ENCODE measurements at places on chromosomes 5 and 9.

DNA sequence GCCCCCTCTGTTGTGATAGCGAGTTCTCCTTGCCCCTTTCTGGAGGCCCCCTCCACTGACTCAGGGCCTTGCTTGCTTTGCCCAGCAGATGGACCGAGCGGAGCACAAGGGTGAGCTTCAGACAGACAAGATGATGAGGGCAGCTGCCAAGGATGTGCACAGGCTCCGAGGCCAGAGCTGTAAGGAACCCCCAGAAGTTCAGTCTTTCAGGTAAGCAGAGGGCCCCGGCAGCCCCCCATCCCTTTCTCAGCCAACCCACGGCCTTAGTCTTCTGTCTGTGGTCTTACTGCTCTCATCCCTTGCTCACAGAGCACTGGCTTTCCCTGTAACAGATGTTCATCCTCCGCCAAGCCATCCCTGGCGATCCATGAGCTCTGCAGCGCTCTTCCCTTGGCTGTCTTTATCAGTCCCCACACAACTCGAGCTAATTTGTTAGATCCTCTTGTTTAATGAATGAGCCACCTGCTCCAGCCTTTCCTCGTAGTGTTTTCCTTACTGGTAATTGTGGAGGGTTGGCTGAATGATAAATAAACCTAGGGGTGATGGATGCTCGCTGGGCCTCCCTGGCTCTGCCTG is 18.4 kb upstream of the RARS1 start:
- no peak for DNase-seq

DNA sequence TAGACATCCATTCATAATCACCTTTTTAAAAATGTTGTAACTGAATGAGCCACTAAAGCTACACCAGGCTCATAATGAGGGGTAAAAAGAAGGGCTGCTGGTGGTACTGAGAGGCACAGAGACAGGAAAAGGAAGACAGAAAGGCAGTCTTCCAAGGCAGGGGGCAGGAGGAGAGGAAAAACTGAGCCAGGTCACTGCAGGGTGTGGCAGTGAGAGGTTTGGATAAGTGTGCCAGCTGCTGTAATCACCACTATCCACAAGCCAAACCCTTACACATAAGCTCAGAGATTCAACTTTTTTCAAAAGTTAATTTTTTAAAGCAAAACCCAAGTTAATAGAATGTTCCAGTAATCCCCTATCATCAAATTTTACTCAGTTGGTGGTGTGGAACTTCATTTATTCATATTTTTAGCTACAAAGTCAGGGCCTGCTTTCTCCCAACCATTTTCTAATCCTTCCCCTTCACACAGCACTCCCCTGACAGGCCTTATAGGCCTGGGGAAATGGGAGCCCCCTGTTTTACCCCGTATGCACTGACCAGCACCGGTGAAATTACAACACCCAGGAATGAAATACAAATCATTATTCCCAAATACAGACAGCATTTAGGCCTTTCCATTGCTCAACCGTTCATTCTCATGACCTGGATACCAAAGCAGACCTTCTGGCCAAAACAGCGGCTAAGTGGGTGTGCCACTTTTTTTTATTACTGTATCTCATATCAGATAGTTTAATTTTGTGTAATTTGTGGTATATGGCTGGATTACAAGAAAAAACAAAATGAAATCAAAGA is 76.3 kb downstream of the EFNA5 start:
- DNase-seq: no peak

- no peak for DNase-seq
Observed at GRCh38 chr9:27835746-27836145, 262.5 kb upstream of the C9orf72 start.

DNA sequence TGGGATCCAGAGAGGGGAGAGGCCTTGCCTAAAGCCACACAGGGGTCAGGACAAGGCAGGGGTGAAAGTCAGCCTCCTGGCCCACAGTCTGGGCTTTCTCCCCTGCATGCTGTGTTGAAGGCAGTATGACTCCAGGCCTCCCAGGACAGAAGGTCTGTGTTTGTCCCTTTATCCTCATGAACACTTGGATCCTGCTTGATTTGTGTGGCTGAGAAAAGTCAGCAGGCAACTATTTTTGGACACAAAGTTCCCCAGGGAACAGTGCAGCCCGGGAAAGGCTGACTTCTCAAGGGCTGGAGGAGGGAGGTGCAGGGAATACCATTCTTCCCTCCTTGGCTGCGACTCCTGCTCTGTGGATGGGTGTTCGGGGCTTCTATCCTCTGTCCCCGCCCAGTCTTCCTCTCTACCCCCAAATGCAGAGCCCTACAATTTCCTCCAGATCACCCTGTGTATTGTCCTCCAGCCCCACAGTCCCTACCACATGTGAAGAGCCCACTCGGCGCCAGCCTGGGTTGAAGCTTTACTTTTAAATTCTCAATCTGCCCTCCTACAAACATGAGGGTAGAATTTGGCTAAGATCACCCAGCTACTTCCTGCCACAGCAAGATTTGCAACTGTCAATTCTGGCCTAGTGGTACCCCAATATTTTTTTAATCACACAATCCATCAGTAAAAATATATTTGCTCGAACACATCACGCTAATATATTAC is 4.1 kb downstream of the AKNA start:
- DNase-seq: no peak

GRCh38 chr9:109812818-109813281 is 32.9 kb downstream of the PALM2AKAP2 start:
- no peak for DNase-seq

DNA sequence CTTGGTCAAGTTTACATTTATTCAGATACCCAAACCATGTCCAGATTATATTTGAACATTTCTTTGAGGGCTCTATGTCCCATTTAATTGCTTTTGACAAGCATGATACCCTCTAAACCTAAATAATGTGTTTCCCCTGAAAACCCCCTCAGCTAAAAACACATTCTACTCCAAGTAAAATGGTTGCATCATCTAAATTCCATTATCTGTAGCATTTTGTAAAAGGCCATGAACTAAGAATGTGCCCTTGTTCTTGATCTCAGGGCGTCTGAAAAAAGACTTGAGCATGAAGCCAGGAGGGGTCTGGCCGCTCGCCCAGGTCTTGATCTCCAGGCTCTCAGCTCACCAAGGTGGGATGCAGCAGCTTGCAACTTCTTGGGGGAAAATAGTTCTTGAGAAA is 53.5 kb upstream of the ERCC6L2 start:
- DNase-seq: no peak

GRCh38 chr9:112002131-112002846 is 105.7 kb downstream of the UGCG start:
- DNase-seq: no peak

DNA sequence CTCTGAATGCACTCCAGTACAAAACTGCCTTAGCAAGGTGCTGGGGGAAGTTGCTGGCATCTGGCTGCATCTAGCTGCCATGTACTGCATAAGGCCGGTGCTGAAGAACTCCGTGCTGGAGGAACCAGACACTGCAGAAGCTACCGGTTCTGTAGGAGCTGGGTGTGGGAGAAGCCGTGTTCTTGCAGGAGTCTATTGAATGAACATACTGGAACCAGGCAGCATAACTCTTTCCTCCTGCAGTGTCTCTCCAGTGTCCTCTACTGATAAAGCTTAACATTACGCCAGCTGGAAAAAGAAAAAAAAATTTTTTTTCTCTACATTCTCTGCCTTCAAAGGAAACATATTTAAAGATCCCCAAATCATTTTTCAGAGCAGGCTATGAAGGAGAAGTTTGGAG is 38.5 kb downstream of the VPS13A start:
- no peak for DNase-seq

- DNase-seq: no peak
Observed at GRCh38 chr5:53616939-53617549, 56.6 kb downstream of the NDUFS4 start.

DNA sequence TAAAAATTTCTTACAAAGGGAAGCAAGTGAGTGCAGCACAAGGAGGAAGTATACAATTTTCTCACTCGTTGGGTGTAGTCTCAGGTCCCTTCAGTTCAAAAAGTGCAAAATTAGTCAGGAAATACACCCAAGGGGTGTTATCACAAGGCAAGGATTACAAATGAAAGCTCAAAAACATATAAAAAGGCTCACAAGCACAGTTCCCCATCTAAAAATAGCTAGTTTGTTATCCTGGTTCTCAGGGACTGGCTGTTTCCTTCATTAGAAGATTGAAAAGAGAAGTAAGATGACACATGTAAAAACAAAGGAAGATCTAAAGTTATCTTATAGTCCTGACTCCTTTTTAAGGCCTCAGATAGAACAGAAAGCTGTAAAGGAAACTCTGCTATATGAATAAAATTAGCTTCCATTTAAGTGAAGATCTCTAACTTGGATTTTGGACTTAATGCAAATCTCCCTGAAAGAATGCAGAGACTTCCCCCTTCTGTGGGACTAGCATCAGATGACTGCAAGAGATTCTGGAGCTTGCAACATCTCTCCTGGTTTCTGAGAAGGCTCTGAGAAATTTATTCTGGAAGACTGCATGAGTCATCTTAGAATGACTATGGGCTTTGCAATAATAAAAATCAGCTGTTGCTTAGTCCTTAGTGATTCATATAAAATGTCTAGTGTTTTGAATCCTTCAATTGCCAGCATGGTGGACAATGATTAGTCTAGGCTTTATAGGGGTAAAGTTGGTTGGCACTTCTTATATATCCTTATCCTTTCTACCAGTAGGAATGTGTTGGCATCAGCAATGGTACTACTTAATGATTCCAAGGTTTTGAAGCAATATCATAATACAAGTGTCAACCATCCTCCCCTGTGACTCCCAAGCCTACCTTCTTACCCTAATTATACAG is 25.4 kb downstream of the DAB2 start:
- no peak for DNase-seq

GRCh38 chr5:148998174-148998797 is 64.6 kb downstream of the SH3TC2 start:
- DNase-seq: no peak

GRCh38 chr5:137336161-137336560 is 163.0 kb downstream of the SPOCK1 start:
- DNase-seq: no peak

DNA sequence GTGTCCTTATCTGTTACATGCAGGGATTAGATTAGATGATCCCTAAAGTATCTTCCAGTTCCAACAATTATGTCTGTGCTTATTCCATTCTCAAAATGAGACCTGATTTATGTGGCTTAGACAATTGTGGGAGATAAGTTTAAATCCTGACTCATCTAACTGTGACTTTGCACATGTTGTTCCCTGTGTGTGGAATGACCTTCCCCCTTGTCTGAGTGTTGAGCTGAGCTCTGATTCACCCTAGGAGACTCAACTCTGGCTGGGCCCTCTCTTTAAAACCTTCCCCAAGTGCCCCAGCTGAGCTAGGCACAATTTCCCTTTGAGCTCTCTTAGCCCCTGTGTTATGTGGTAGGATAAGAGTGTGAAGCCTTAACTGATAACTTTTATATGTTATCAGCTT is 118.9 kb upstream of the ELL2 start:
- no peak for DNase-seq

- DNase-seq: no peak
Observed at GRCh38 chr5:38291355-38291754, 33.0 kb downstream of the EGFLAM start.

- DNase-seq: no peak
Observed at GRCh38 chr5:136529081-136529480, 163.7 kb upstream of the TRPC7 start.

DNA sequence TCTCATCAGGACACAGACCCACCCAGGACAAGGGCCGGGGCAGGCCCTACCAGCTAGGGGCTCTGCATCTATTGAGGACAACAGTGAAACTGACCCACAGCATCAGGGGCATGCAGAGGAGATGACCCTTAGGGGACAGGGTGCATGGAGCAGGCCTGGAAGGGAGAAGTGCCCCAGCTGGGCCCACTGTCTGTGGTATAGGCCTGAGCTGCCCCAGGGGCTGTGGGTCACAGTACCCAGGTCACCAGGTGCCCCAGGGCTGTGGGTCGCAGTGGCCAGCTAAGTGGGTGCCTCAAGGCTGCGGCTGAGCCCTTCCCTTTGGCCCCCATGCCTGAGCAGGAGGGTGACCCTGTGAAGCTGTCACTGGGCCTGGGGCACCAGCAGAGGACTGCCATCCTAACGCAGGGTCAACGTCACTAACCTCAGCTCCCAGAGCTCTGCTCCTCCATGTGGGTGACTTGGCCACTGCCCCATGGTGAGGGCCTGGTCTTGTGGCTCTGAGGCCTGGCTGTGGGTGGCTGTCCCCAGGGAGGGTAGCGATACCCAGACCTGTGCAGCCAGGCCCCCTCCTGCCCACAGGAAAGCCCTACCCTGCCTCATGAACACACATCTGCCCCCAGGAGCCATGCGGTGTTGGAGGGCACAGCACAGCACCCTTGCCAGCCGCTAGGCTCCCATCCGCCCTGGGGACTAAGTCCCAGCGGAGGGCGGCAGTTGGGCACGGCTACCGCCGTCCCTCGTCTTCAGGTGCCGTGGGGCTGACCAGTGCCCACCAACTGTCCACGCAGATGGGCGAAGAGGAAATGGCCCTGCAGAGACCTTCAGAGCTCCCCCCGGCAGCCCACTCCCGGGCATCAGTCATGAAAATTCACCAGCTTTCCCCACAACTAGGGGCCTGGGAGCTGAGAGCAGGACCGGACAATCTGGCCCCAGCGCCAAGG is 4.9 kb downstream of the EDF1 start:
- DNase-seq: no peak

DNA sequence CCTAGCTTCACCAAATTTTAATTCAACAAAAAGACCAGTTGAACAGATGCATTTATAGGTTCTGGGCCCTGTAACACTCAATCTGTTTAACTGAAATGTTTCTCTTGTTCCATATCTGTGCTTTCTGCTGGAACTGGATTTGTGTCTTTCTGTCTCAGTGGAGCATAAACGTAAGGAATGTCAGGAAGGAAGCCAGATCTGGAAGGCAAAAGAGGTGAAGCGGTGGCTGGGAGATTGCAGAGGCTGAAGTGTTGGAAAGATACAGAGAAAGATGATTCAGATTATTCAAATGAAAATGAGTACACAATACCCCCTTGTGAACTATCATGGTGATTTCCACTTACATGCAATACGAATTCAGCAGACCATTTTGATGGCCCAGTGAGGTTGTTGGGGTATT is 406.8 kb downstream of the BRINP1 start:
- DNase-seq: no peak

- DNase-seq: no peak
Observed at GRCh38 chr9:100641166-100641565, 63.3 kb downstream of the CAVIN4 start.

GRCh38 chr5:100647461-100648230 is 112.5 kb downstream of the FAM174A start:
- no peak for DNase-seq

DNA sequence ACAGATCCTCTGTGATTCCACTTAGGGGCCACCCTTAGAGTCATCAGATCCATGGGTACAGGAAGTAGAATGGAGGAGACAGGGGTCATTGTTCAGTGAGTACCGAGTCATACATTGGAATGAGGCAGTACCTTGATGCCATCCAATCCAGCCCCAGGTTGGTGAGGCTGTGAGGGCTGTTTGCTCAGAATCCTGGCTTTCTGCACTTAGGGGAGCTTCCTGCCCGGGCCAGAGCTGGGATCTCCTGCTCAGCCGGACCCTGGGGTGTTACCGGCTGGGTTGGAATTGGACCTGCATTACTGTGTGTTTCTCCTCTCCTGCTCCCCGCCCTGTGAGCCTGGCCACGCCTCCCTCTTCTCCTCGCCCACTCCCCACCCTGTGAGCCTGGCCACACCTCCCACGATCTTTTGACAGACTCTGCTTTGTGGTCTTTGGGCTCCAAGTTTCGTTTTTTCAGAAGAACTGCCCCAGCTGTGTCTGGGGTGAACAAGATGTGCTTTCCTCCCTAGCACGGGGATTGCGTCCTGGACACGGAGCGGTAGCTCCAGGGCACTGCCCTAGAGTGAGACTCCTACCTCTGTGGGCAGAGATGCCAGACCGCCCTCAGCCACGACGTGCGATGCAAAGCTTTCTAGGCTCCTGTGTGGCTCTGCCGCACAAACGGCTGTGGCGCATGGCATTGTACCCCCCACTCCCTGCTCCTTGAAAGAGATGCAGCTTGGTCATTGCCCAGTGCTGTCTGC is 15.4 kb downstream of the TRAF2 start:
- peak; percentile 66 for DNase-seq

- no peak for DNase-seq
Observed at GRCh38 chr9:35341021-35341420, 148.9 kb upstream of the RUSC2 start.

Measured in stimulated activated CD8-positive, alpha-beta memory T cell treated with anti-CD3 and anti-CD28 coated beads, Interleukin-2, amount 100 ng/mL, for 48 hours (primary cell).